ENCODE measurements at places on chromosomes 2 and 18. TPM values are rescaled to one million over a fixed set of nuclear protein-coding genes. Genes with fewer than 3 reads are reported as not detected.

- no peak for DNase-seq
Measured at GRCh38 chr18:3709205-3709604, 259.2 kb downstream of the TGIF1 start.

SMIM21 gene
- not detected for polyA plus RNA-seq

RAX gene
- polyA plus RNA-seq = not detected

DLGAP1 gene
- 23.0 TPM for polyA plus RNA-seq

GRCh38 chr18:58604311-58604710, 24.6 kb downstream of the ALPK2 start:
- DNase-seq = no peak

DNA sequence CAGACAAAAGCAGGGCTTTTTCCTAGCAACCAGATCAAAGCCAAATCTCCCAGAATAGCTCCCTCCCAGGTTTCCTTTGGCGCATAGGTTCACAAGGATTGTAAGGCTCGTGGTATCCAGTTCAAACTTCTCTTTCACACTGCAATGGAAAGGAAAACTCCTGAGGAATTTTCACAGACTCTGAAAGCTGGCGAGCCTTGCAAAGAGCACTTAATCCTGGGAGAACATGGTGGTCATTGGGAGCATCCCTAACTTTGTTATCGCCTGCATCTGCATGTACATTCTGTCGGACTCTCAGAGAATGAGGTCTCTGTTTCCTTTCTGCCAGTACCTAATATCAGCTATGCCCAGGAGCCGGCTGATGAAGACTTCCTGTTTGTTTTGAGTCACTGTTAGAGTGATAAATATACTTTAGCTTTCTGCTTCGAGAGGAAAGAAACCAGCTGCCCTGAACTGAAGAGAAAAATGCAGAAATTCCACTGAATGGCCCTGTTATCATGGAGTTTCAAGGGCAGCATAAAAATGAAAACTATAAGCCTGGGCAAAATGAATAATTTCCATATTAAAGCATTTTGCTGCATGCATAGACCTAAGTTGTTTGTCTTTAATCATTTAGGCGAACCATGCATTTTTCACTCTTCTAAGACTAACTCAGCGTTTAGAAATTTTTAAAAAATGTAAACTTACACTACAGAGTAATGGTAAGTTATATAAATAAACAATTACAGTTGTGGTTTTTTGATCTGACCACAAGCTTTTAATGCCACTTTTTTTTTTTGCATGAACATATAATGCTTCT, 76.4 kb upstream of the ZEB2 start:
- no peak for DNase-seq
